MV-4-11 (cell line): ENCODE measurements at places on chromosomes 5 and 9.

GRCh38 chr9:132740526-132741309 lies 70.5 kb downstream of the GTF3C4 start:
- no peak for DNase-seq

DNA sequence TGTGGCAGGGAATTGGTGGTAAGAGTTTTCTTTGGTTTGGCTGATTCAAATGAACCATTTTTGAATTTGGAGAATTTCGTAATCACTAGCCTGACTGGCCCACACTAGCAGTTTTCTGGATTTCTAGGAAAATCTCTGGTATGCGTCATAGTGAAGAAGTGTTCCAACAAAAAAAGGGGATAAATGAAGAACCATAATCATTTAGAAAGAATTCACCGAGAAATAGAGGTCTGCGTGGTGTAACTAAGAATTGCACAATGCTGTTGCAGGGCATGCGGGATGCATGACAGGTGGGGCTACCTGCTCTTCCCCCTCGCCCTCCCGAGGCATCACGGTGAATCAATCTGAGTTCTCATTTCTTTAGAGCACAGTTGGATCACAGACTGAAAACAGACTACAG lies 232.3 kb upstream of the PAPPA start:
- no peak for DNase-seq

DNA sequence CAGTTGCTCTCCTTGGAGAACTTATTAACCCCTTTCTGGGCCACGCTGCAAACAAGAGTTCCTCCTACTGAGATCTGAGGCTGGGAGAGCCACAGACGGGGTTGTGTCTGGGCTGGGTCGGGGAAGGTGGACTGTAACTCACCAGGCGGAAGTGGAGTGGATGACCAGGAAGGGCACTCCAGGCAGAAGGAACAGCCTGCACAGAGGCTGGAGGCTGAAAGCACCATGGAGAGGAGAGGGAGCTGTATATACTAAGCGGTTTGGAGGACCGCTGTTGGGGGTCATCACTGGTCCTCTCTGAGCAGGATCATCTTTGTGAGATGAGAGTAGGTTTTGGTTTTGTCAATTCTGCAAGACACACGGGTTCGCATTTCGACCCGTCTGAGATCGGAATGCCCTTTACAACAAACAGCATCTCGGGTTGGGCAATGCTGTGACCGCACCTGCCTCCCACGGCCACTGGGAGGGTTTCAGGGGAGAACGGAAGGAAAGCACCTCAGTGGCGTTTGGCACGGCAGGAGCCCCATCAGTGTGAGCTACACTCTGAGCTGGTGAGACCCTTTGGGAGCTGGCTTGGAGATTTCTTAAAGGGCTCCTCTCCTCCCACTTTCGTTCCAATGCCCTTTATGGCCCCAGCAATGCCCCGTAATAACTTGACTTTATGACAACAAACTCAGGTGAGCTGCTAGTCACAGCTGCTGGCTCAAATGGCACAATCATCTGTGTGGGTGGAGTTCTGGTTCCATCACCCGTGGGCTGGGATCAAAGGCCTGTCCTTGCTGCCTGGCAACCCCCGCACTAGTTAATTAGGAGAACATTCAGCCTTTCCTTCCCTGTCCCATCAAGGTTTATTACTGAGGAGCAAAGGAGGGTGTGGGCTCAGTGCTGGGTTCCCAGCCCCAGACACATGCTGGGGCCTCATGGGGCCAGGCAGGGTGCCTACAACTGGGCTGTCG lies 18.7 kb upstream of the NEURL1B start:
- no peak for DNase-seq

DNA sequence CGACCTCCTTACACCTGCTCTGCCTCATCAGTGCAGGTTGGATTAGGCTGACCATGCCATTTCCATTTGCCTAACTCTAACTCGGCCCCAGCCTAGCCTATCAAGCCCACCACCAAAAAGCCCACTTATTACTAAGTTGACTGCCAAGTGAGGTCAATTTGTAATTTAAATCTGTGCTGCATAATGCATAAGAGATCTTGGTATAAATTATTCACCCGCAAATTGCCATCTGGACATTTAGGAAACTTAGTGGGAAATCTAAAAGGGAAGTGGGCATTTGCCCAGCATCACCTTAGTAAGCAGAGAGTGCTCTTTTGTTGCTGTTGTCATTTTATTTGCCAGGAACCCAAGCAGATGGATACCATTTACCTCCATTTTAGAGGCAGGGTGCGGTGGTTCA lies 143.0 kb downstream of the SPOCK1 start:
- DNase-seq = no peak

- peak; percentile 93 for DNase-seq
These were observed 215.0 kb upstream of the PANK3 start for GRCh38 chr5:168793841-168794837.
